Activated T-helper 1 cell treated with anti-CD3 and anti-CD28 coated beads, Interleukin-2, amount 50 U/mL, for 16 hours (primary cell): ENCODE measurements at places on chromosomes 11 and 22.

DNA sequence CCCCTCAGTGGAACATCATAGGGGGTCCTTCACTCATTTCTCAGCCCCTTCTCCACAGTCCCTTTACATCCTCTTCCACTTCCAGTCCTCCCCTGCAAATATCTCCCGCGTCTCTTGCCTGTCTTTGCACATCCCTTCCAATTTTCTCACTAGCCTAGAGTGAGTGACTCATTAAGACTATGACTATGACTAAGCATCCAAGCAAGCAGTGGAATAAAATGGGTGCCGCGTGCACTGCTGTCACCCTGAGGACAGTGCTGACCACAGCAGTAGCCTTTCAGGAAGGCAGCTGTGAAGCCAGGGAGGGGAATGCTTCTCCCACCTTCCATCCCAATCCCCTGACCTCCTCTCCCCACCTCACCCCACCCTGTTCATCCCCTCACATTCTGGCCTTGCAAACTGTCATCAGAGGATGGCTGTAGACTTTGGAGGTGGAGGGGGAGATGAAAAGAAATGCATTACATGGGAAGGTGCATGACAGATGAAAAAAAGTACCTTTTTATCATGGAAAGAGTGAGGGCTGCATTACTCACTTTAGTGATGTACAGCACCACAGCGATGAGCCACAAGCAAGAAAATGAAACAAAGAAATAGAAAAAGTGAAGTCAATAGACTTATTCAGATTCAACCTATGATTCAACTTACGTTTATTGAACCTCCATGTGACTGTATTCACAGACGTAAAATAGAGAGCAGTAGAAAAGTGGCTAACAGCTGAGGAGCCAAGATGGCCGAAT is 948.2 kb downstream of the NTM start:
- no peak for DNase-seq

GRCh38 chr11:39910087-39910486 is 1549.4 kb downstream of the LRRC4C start:
- no peak for DNase-seq

- no peak for DNase-seq
These were observed 28.8 kb upstream of the ETS1 start for GRCh38 chr11:128616161-128616560.

DNA sequence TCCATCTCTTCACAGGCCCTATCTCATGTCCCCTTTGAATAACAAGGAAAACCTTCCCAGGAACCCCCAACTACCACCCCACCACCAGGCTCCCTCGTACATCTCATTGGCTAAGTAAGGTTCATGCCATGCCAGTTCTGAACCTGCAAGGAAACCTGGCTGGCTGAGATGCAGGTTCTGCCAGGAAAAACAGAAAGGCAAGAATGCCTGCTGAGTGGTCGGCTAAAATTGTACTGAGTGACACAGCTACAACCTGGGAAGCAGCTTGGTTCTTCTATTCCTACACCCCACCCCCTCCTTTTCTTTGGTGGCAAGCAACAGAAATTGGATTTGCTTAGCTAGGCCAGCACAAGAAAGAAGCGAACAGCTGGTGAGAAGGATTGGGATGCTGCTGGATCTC is 36.1 kb upstream of the TSPAN18 start:
- no peak for DNase-seq

DNA sequence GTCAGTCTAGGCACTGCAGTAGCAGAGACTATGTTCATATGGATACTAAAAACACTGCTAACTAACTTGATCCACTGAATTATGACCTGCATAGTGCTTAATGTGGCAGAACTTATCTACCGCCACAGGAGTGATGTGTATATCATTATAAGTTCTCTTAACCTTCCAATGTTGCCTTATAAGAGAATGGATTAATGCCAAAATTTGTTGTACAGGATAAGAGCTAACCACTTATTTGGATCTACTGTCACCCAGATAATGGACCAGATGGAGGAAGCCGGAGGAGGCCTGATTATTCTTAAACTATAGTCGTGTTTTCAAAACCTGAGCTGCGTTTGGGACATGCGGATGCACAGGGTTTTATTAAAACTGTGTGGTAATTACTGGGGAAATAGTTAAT is 1.9 kb upstream of the OR51B4 start:
- DNase-seq, result no peak

DNA sequence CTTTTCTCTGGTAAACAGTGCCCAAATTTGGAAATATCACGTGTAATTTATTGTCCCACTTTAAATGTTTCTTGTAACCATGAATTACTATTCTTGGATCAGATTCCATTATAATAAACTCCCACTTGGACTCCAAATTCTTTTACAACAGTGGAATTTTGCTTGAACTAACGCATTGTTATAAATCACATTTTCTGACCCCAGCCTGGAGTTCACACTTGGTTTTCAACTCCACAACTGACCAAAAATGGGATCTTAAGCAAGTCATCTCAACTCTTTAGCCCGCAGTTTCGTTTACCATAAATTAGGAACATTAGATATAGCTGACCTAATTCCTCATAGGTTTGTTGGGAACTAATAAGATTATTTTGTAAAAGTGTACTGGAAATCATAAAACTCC is 336.8 kb upstream of the NCAM1 start:
- DNase-seq, result no peak

DNA sequence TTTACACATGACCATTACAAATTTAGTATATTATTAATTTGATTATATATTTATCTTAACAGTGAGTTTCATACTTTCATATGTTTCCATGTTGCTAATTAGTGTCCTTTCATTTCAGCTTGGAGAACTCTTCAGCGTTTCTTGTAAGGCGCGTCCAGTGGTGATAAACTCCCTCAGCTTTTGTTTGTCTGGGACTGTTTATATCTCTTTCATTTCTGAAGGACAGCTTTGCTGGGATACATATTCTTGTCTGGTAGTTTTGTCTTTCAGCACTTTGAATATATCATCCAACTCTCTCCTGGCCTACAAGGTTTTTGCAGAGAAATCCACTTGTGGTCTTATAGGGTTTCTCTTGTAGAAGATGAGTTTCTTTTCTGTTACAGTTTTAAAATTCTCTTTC is 12.4 kb downstream of the BIRC2 start:
- no peak for DNase-seq

- DNase-seq, result no peak
These were observed 47.5 kb upstream of the MRGPRX1 start for GRCh38 chr11:18986744-18987143.
